ENCODE measurements at places on chromosomes 11 and 22.

- DNase-seq, result no peak
These were observed 18.9 kb downstream of the ADM start for GRCh38 chr11:10323793-10324170.

DNA sequence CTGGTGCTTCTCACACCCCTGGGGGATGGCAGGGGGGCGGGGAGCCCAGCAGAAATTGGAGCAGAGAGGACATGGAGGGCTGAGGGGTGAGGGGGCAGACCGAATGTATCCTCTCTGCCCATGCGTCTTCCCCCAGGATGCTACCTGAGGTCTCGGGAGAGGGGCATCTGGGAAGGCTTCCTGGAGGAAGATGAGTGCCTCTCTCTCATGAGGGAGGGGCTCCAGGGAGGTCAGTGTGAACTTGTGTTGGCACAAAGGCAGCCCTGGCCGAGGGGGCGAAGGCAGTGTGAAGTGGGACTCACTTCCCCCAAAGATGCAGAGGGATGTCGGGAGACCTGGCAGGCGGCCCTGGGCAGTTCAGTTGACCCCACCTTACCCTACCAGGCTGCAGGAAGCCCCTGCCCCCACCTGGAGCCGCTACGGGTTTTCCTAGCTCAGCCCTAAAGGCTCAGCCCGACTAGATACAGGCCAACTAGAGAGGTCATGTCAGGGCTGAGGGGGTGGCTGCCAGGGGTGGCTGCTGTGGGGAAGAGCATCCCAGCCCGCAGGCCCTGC lies 10.4 kb downstream of the ASCL2 start:
- DNase-seq, result no peak

DNA sequence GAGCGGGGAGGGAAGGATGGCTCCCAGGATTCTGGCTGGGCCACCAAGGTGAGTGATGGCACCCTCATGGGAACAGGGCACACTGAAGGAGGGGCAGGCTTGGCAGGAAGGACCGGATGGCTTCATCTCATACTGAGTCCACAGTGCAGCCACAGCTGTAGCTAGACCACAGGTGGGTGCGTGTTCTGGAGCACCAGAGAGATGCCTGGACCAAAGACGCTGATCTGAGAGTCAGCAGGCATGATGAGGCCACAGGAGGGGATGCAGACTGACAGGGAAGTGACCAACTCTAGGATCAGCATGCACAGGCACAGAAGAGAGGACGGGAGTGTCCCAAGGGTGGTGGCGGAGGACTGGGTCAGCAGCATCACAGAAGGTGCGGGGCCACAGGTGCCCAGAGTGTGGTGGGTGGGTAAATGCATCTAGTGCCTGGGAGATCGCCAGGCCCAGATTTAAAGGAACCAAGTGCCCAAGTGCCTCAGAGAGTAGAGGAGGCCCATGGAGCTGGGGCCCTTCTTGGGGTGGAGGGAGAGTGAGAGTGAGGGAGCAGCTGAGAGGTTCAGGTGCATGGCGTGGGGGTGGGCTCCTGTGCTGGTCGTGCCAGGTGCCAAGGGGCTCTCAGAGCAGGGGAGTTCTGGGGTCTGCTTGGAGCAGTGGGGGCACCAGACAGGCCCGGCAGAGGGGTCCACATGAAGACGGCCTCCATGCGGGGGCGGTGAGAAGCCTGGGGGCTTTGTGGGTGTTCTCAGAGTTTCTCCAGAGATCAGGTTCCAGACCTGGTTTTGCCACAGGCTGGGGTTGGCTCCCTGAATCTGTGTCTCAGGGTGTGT lies 113.7 kb downstream of the CEP164 start:
- no peak for DNase-seq

- no peak for DNase-seq
These were observed 13.7 kb upstream of the NXPE2 start for GRCh38 chr11:114664641-114665040.

GRCh38 chr11:35390737-35391682 lies 28.3 kb downstream of the SLC1A2 start:
- DNase-seq, result no peak

GRCh38 chr11:130516554-130517505 lies 68.4 kb downstream of the ADAMTS15 start:
- no peak for DNase-seq

DNA sequence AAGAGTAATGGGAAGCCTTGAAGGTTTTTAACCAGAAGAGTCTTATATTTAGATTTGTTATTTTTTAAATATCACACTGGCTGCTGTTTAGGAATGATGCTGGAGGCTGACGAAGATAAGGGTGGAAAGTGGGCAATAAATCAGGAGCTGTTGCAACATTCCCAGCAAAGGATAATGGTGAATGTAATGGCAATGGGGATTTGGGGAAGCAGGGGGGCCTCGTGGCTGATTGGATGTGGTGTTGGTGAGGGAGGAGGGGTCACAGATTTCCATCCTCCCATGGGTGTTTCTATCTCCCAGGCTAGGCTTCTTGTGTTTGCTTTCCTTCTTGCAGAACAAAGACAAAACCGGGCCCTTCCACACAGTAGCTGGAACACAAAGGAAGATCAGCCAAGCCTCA lies 80.8 kb downstream of the PIWIL4 start:
- no peak for DNase-seq

- no peak for DNase-seq
These were observed 10.5 kb downstream of the ELFN2 start for GRCh38 chr22:37416827-37417226.

- peak; percentile 7 for DNase-seq
These were observed 20.2 kb upstream of the VSTM5 start for GRCh38 chr11:93870616-93871015.

- DNase-seq, result no peak
These were observed 16.5 kb upstream of the SHISAL1 start for GRCh38 chr22:44329179-44329796.

DNA sequence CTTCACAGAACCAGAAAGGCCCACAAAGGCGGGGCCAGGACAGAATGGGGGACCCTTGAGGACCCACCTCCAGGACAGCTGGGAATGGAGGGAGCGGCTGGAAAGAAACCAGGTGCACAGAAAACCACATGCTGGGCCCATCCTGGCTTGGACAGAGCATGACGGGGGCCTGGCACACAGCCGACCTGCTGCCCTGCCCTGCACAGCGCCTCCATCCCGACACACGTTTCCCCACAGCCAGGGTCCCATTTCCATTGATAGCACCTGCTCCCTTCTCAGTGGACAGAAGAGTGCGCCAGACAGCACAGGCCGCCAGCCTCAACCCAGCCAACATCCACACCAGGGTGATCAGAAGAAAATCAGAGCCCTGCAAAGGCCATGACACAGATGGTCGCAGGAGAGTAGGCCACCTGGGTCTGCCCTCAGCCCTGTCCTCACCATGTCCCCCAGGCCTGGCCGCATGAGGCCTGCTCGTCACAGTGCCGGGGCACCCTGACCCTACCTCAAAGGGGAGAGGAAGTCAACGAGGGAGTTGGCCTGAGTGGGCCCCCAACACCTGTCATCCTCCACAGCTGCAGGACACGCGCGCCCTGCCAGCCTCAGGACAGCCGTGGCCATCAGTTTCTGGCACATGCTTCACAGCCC lies 28.1 kb downstream of the BRD1 start:
- DNase-seq, result no peak

GRCh38 chr11:110198031-110198729 lies 98.2 kb downstream of the RDX start:
- DNase-seq, result no peak

DNA sequence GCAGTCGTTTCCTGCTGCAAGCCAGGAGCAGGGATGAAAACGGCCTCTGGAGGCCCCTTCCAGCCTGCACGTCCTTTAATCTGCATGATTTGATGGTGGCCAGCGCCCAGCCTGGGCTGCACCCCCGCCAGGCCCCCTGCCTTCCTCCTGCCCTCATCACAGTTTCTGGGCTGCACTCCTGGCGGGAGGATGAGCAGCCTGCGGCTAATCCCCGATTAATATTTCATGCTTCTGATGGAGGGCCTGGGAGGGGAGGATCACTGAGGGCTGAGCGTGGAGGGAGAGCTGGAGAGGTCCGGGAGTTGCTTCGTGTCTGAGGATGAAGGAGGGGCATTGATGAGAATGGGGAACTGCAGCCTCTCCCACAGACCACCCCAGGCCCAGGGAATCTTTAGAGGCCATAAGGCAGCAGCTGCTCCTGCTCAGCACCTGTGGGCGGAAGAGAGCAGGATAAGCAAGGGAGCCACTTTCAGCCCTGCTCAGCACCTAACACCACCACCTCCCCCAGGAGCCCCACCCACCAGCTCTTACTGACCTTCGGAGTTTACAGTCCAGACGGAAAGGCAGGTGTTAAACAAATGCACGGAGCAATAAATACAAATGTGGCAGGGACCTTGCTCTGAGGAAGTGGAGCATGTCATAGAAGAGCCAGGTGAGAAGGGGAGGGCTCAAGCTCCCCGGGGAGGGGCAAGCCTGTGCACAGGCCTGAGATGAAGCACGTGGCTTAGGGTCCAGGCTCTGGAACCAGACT lies 135.0 kb upstream of the NECTIN1 start:
- no peak for DNase-seq

- DNase-seq, result no peak
These were observed 29.6 kb upstream of the ALX4 start for GRCh38 chr11:44339530-44339883.
